Activated T-cell treated with anti-CD3 and anti-CD28 coated beads, Interleukin-2, amount 50 U/mL, for 72 hours (primary cell): ENCODE measurements at places on chromosomes 2 and 18. TPM values are rescaled to one million over a fixed set of nuclear protein-coding genes. Genes with fewer than 3 reads are reported as not detected.

Gene SAP130
- total RNA-seq, result 33.3 TPM

Gene GAL3ST2
- 0.53 TPM for total RNA-seq

Gene FTCDNL1
- 2.2 TPM for total RNA-seq

Gene ANKRD30BL
- not detected for total RNA-seq
